Stimulated activated CD4-positive, alpha-beta T cell treated with anti-CD3 and anti-CD28 coated beads, Interleukin-2, amount 100 ng/mL, for 48 hours (primary cell): ENCODE measurements at places on chromosomes 13 and 19.

DNA sequence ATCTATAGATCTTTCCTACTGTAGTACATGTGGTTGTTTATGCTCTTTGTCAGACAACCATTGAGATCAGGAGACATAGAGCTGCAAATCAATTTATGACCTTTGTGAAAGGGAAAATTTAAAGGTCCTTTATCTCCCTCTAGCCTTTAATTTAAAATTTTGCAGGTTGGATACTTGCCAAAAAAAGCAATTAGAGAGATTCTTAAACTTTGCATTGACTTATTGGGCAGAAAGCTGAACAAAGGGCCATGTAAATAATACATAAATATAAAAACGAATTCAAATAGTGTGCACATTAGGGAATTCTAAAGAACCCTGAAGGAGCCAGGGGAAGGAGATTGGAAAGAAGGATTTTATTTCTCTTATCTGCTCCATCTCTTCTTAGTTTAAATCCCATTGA lies 22.0 kb upstream of the RB1 start:
- no peak for DNase-seq

GRCh38 chr19:50514346-50515167 lies 844 bp upstream of the ASPDH start:
- no peak for DNase-seq

- DNase-seq, result no peak
These were observed 64.0 kb downstream of the DNAJC3 start for GRCh38 chr13:95740979-95741320.

GRCh38 chr19:4429256-4429655 lies 26.8 kb downstream of the CHAF1A start:
- DNase-seq, result no peak

DNA sequence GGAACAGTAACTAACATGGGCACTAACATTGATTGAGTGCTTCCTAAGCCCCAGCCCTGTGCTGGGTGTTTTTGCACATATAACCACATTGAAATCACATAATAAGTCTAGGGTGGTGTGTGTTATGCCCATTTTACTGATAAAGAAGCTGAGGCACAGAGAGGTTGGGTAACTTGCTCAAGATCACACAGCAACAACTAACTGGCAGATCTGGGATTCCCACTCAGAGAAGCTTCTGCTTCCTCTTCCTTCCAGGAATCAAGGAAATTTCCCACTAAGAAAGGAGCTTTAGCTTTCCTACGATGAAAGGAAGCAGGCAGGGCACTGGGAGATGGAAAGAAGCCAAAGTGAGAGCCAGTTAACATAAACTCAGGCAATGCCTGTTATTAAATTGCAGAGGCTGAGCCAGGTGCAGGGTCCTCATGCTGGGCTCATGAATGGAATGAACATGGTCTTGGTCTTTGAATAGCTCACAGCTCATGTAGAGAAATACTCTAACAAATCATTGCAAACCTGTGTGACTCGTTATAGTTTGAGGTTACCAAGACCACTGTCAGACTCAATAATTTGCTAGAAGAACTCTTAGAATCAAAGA lies 10.1 kb downstream of the SSC5D start:
- no peak for DNase-seq

- DNase-seq, result no peak
These were observed 5.3 kb downstream of the DYRK1B start for GRCh38 chr19:39828654-39829032.

DNA sequence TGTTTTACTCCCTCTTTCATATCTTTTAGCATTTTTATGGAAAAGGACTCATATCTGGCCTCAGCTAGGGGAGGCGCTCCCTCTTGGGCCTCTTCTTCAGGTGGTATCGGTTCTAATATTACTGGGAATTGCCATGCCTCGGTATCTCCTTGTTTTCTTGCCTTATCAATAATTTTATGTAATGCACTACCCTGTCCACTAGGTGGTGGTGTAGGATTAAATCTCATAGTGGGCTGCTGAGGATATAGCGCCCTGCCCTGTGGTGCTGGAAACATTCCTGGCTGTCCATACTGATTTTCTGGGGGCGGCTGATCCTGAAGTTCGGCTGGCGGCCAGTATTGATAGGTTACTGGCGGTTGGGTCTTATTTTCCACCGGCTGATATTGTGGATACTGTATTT lies 35.8 kb downstream of the ZNF420 start:
- no peak for DNase-seq

GRCh38 chr19:58372311-58373133 lies 8.3 kb downstream of the ZNF837 start:
- no peak for DNase-seq

DNA sequence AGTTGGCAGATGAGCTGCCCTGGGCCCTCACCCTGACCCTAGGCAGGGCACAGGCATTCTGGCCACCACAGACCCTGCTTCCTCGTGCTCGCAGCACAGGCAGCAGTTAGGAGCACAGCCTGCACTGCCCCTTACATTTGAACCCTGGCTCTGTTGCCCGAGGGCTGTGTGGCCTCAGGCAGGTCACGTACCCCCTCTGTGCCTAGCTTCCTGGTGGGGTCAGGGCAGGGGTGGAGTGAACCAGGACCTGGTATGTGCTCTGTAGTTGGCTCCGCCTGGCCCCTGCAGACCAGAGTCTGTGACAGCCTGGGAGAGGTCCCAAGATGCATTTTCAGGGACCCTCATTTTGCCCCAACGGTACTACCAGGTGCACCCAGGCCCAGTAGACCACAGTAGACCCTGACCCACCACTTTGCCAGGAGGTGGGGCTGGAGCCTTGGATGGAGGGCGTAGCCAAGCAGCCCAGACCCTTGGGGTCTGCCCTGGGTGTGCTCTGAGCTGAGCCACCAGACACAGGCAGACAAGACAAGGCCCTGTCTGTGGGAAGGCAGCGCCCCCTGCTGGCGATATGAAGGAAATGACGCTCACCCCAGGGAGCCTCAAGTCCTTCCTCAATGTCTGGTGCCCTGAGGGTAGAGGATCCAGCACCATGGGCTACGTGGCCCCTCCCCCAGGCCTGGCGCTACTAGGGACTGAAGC lies 9.1 kb downstream of the LYL1 start:
- DNase-seq, result peak; percentile 79
